ENCODE measurements at places on chromosomes 11 and 22.

GRCh38 chr11:30322191-30322590, 713 bp upstream of the ARL14EP start:
- DNase-seq = no peak

DNA sequence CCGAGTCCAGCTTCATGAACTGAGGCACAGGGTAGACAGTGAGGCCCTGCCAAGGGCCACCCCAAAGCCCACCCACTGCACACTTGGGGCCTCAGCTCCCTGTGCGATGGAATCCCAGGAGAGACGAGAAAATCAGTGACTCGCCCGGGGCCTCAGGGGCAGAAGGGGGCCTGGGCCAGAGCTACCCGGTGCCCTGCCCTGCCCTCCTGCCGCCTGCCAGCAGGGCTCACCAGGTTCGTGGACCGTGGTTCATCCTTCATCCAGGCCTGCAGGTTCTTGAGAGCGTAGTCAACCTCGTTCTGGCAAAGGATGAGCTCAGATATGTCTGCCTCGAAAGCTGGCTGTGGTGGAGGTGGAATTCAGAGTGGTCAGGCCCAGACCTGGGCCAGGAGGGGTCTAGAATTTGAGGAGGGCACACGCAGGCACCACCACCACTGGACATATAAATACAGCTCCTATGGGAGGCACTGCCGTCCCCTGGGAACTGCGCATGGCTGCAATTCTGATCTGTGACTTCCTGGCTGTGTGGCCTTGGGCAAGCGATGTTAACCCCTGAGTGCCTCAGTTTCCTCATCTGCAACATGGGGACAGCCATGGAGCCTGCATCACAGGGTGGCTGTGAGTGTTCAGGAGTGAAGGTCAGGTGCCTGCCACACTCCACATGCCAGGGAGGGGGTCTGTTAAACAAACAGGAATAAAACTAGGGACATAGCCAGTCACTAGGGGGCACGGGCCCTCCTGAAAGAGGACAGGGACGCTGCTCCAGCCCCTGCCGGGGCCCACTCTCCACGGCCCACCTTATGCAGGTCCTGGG, 7.5 kb downstream of the ALDH3B2 start:
- DNase-seq = no peak

- no peak for DNase-seq
Measured at GRCh38 chr11:100800202-100800601, 113.1 kb downstream of the ARHGAP42 start.

- no peak for DNase-seq
Measured at GRCh38 chr11:20407344-20407743, 19.8 kb downstream of the PRMT3 start.

DNA sequence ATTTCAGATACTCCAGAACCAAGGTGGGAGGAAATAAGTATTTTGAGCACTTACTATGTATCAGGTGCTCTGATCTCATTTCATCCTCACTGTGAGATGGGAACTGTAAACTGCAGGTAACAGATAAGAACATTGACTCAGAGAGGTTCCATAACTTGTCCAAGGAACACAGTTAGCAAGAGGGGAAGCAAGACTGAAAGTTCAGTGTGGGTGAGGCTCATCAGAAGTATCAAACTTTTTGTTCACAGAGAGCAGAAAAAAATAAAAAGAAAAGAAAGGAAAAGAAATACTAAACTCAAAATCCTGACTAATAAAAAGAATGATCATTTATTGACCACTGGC, 37.1 kb downstream of the RAB30 start:
- DNase-seq = no peak

DNA sequence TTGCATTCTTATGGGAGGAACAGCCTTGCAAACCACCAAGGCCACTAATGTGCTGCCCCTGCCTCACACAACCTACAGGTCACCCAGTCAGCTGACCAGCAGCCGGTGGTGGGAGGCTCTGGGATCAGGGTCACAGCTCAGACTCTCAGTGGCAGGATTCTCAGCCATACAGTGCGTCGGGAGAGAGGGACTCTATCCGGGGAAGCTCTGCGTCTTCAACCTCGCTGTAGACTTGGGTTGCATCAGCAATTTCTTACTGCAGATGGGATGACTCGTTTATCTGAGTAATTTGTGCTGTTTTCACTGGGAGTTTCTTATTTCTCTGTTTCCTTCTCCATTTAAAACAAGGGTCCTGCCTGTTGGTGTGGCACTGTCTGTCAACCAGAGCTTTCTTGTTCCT, 257.7 kb downstream of the TBC1D22A start:
- DNase-seq = no peak

Measured in A549 (cell line).